Amniotic stem cell (primary cell): ENCODE measurements at places on chromosomes 13 and 19.

GRCh38 chr13:71801781-71802180 lies 65.2 kb downstream of the DACH1 start:
- no peak for DNase-seq

DNA sequence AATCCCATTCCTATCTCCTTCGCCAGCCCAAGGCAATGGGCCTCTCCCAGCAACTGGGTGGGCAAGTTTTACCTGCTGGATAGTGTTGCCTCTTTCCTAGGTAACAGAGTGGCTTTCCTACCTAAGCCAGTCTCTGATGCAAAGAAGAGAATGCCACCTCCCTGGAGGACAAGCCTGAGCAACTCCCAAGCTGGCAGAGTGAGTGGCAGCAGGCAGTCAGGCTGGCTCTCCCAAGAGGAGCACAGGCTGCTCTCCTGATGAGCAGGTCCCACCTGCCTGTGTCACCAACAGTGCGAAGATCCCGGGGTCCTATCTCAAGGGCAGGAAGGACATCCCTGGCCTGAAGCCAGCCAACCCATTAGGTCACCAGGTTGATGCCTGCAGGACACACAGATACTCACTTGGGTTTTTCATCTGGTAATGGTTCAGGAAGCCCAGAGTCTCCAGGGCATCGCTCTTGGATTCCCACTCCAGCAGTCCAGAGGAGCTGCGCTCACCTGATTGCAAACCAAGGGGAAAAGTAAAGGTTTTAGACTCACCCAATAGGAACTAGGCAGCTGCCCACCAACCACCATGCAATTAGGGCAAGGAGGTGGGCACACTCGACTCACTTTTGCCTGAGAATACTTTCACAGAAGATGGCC lies 5.5 kb upstream of the ECH1 start:
- no peak for DNase-seq

GRCh38 chr19:9836021-9836420 lies 903 bp downstream of the PIN1 start:
- DNase-seq, result peak; percentile 5

- DNase-seq, result peak; percentile 70
Measured at GRCh38 chr19:588093-588740, 1.5 kb upstream of the HCN2 start.
